ENCODE measurements at places on chromosomes 5 and 9.

- DNase-seq = no peak
Measured at GRCh38 chr9:128231638-128232527, 28.7 kb downstream of the DNM1 start.

DNA sequence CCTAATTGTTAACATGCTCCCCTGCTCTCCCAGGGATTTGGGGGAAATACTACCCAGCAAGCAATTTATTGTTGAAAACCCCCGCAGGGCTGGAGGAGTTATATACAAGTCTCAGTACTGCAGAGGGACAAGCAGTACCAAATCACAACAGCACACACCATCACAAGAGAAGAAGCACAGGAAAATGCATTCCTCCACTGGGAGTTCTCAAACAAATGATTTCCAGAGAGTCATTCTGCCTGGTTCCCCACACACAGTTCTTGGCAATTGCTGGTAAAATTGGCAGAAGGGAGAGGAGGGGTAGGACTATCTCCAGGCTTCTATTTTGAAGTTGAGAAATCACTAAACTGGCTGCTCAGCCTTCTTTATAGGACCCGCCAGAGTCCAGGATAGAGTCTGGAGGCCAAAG lies 16.8 kb downstream of the SIL1 start:
- no peak for DNase-seq

DNA sequence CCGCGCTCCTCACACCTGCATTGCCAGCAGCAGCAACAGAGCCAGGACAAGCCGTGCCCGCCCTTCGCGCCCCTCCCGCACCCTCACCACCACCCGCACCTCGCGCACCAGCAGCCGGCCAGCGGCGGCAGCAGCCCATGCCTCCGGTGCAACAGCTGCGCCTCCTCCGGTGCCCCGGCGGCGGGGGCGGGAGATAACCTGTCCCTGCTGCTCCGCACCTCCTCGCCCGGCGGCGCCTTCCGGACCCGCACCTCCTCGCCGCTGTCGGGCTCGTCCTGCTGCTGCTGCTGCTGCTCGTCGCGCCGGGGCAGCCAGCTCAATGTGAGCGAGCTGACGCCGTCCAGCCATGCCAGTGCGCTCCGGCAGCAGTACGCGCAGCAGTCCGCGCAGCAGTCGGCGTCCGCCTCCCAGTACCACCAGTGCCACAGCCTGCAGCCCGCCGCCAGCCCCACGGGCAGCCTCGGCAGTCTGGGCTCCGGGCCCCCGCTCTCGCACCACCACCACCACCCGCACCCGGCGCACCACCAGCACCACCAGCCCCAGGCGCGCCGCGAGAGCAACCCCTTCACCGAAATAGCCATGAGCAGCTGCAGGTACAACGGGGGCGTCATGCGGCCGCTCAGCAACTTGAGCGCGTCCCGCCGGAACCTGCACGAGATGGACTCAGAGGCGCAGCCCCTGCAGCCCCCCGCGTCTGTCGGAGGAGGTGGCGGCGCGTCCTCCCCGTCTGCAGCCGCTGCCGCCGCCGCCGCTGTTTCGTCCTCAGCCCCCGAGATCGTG lies 517 bp downstream of the KCNN2 start:
- no peak for DNase-seq

GRCh38 chr5:73183000-73183399 lies 10.0 kb downstream of the TMEM174 start:
- DNase-seq = no peak

DNA sequence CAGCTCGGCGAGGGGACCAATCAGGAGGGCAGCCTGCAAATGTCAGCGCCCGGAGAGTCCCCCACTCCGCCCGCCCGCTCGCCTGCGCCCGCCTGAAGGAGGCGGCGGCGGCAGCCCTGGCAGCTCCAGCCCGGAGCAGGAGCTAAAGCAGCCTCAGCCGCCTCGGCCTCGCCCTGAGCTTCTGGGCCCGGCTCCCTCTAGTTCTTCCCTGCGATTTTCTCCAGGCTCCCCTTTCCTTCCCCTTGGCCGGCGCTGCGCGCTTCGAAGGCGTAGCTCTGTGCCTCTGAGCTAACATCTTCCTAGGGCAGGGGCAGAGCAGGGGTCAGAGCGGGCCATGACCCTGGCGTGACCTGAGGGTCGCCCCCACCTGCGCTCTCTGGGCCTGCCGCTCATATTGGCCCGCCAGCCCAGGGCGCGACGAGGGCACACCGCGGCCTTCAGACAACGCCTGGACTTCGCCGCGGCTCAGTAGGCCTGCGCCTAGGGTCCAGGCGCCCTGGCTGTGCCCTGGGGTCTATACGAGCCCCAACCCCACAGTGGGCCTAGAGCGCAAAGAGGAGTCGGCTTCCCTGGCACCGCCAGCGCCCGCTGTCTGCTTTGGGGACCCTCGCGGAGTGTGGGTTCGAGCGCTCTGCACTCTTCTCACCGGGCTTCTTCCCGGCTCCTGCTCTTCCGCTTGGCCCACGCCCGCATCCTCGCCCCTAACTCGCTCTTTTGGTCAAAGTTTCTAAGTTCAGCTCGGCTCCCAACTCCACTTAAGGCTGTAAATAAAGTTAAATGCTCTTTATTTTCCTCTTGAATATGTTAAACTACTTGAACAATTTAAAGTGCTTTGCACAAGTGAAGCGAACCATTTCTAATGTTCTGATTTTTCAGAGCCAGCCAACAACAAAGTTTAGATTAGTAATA lies 504 bp upstream of the OTP start:
- DNase-seq = no peak

GRCh38 chr5:124639095-124639665 lies 107.3 kb downstream of the ZNF608 start:
- DNase-seq = no peak

DNA sequence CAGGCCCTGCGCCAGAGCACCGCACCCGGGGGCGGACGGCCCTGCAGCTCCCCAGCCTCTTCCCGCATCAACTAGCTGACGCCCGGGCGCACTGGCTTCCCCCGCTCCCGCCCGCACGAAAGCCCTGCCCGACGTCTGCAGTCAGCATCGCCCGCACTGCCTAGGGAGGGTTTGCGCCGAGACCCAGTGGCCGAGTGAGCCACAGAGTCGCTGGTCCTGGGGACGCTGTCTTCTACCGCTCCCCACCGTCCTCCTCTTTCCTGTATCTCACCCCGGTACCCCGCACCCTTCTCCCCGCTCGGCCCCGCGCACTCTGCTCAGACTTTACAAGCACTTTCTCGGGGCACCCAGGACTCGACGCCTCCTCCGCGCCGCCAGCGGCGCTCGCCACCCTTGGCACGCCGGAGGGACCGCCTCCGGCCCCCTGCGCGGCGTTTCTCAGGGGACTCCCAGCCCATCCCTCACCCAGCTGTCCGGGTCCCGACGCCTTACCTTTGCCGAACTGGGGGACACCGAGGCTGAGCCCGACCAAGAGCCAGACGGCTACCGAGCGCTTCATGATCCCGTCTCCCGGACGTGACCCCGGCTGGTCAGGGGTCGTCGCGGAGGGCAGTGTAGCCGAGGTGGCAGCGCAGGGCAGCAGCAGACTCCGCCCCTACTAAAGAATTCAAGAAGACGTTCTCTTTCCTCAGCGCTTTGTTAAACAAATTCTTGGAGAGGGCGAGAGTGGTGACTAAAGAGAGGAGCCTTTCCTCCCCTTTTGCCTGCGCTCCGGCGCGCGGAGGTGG lies 670 bp downstream of the EDIL3 start:
- no peak for DNase-seq

GRCh38 chr9:137341227-137341626 lies 39.2 kb upstream of the NRARP start:
- DNase-seq = no peak

- DNase-seq = no peak
Measured at GRCh38 chr5:8550921-8551320, 682.0 kb downstream of the MTRR start.

DNA sequence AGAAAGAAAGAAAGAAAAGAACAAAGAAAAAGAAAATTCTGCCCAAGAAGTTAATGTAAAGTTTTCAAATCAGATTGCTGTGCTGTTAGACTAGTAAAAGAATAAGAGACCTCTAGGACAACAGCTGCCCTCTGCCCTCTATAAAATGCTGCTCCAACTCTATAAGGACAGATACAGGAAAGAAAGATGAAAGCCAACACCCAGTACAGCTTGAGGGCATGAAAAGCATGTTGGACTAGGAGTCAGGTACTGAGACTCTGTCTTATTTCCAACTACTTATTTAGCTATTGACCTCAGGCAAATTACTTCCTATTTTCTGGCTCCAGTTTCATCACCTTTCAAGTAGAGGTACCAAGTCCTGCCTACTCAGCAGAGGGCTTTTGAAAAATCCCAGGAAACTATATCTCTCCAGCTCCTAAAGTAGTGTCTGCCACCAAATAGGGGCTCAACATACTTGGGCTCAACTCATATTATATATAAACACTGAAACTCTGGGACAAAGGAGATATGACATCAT lies 5.7 kb downstream of the HBEGF start:
- DNase-seq = no peak

GRCh38 chr5:116557669-116558271 lies 16.9 kb downstream of the SEMA6A start:
- DNase-seq = no peak

GRCh38 chr5:144812763-144813162 lies 642.1 kb downstream of the KCTD16 start:
- no peak for DNase-seq

- DNase-seq = no peak
Measured at GRCh38 chr5:57932761-57933160, 450.1 kb upstream of the ACTBL2 start.

GRCh38 chr5:59474324-59474723 lies 419.2 kb downstream of the PDE4D start:
- no peak for DNase-seq

- DNase-seq = no peak
Measured at GRCh38 chr9:108836319-108836718, 19.5 kb downstream of the ACTL7B start.

- no peak for DNase-seq
Measured at GRCh38 chr9:7828334-7828733, 28.8 kb upstream of the DMAC1 start.

- no peak for DNase-seq
Measured at GRCh38 chr9:134489621-134490408, 151.8 kb upstream of the COL5A1 start.

DNA sequence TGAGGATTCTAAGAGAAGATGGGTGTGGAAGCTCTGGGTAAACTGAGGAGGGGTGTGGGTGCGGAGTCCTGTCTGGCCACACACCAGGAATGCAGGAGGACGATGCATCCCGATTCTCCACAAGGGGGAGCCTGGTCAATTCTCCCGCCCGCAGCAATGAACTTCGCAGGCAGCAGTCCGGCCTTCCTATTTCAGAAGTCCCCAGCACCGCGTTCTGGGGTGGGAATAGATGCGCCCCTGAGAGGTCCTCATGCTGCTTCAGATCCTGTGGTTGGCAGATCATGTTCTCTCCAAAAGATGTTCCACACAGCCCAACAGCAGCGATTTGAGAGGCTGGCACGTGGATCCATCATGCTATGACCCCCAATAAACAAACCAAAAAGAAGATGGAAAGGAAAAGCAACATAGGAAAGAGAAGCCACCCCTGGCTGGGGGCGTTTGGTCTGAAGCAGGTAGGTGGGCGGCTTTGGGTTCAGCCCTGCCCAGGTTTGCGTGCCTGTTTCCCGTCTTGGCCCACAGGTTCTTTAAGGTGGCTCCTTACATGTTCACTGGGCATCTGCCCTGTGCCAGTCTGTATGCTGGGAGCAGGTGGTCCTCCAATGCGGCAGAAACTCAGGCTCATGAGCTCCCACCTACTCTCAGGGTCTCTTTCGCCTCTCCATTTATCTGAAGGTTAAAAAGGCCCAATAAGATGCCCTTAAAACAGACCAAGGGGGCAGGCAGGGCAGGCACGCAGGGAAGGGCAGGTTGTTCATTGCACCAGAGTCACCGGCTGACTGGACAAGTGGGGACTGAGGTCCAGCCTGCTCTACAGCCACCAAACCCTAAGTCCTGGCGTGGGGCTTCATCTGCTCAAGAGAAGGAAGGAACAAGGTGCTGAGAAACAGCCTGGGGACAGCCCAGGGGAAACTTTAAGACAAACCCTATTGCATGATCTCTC lies 171.6 kb downstream of the PAX5 start:
- DNase-seq = no peak

DNA sequence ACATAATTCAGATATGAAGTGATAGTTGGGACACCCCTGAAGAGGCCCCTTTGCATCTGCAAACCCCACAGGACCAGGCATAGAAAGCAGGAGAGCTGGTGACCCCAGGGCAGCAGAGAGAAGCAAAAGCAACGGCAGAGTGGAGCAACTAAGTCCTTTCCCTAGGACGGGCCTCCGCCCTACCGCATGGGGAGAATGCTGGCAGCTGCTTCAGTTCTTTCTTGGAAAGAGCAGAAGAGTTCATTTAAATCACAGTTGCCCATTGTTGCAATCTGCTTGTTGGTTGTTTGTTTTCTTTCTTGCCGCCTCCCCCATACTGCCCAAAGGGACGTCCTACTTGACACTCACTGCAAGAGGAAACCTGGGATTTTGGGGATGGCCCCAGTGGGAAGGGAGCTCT lies 126.2 kb downstream of the ADAMTS16 start:
- DNase-seq = no peak

GRCh38 chr5:132998556-132998955 lies 27.8 kb downstream of the ZCCHC10 start:
- DNase-seq = no peak

GRCh38 chr5:150960791-150961396 lies 56.1 kb upstream of the ZNF300 start:
- DNase-seq = no peak

DNA sequence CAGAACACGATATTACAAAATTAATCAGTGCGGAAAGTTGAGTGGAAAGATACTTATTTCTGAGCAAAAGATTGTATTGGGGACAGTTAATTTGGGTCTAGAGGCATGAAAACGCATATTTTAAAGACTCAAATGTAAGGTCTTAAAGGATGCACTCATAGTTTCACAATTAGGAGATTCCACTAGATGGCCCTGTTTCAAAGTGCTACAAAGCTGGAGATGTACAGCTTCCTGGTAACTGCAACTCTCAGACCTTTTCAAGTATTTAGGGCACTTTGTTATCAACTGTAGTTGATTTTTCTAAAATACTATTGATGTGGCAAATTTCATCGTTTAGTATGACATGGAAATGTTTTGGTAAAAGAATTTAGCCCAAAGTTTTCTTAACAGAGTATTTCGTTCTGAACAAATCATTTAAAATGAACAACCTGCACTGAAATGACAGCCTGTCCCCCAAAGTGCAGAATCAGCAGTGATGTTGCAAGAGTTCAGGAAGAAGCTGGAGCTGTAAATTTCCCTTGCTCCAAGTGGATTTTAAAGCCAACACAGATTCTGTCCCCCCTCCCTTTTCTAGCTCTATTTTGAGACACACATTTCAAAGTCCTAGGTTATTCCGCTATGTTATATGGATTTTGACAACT lies 16.2 kb upstream of the NDUFB6 start:
- DNase-seq = no peak

GRCh38 chr5:66620711-66621110 lies 24.5 kb downstream of the MAST4 start:
- no peak for DNase-seq

- no peak for DNase-seq
Measured at GRCh38 chr5:38018016-38018415, 178.2 kb upstream of the GDNF start.

DNA sequence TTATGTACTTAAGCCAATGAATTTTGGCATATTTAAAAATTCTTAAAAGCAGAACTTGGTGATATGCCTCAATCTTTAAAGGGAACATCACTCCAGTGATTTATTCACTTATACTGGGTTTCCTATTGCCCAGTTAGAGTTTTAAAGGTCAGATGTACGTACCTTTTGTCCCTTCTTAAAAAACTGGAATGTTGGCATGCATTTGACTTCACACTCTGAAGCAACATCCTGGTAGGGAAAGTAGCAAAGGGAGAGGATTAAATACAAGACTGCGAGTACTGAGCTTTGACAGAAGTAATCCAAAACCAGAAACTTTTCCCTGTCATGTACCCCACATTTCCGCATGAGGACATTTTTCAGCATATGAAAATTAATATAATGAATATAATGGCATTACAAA lies 11.7 kb downstream of the TXN start:
- no peak for DNase-seq

GRCh38 chr9:125613141-125613540 lies 93.9 kb downstream of the MAPKAP1 start:
- DNase-seq = no peak

Measured in NCI-H2171 (cell line).